ENCODE measurements at places on chromosomes 13 and 19. TPM values are rescaled to one million over a fixed set of nuclear protein-coding genes. Genes with fewer than 3 reads are reported as not detected.
A peak's percentile ranks its signal among the peaks of the same experiment; 100 is the strongest.

- no peak overlapping the region for H3K4me3 ChIP-seq
- ATAC-seq, result no peak
- peaks cover 7% of the 10 kb centered on the region for H3K36me3 ChIP-seq
- H3K4me1 ChIP-seq, result no peaks in the 10 kb centered on the region
Observed at GRCh38 chr13:100476963-100477362, 111.6 kb downstream of the GGACT start.

- no peaks in the 10 kb centered on the region for H3K36me3 ChIP-seq
- no peak for ATAC-seq
- no peak overlapping the region for H3K27ac ChIP-seq
- H3K4me1 ChIP-seq, result no peaks in the 10 kb centered on the region
- peaks cover 5% of the 10 kb centered on the region for H3K27me3 ChIP-seq
- H3K4me3 ChIP-seq, result no peak overlapping the region
Observed at GRCh38 chr19:35365303-35365702, 5.6 kb upstream of the GPR42 start.

GRCh38 chr13:32887617-32888016 is 128.6 kb upstream of the KL start:
- H3K27me3 ChIP-seq, result no peaks in the 10 kb centered on the region
- no peak overlapping the region for H3K27ac ChIP-seq
- H3K36me3 ChIP-seq, result no peaks in the 10 kb centered on the region

- H3K36me3 ChIP-seq, result no peaks in the 10 kb centered on the region
- ATAC-seq, result no peak
- no peak overlapping the region for H3K27ac ChIP-seq
- H3K4me1 ChIP-seq, result no peaks in the 10 kb centered on the region
Observed at GRCh38 chr19:53571339-53571738, 33.4 kb downstream of the ZNF331 start.

DNA sequence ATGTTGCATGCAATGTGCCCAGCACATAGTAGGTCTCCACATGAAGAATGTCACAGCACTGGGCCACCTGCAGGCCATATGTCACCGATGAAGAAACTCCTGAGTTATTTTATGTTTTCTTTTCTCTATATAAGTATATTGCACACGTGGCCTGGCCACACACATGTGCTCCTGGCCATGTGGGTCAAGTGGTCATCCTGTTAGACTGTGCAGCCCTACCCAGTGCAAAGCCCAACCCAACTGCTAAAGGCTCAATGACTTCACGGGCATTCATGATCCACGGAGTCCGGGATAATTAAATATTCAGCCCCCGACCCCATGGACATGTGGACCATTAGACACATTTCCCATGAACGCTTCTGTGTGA is 163.2 kb downstream of the TEX29 start:
- H3K4me1 ChIP-seq, result no peaks in the 10 kb centered on the region
- no peak overlapping the region for H3K4me3 ChIP-seq
- H3K36me3 ChIP-seq, result no peaks in the 10 kb centered on the region
- H3K27me3 ChIP-seq, result peaks cover 48% of the 10 kb centered on the region

- no peak overlapping the region for H3K4me3 ChIP-seq
- no peak overlapping the region for H3K27ac ChIP-seq
- H3K36me3 ChIP-seq, result no peaks in the 10 kb centered on the region
- H3K4me1 ChIP-seq, result no peaks in the 10 kb centered on the region
- no peak for ATAC-seq
- no peaks in the 10 kb centered on the region for H3K27me3 ChIP-seq
Observed at GRCh38 chr13:52118095-52118494, 10.8 kb downstream of the NEK5 start.

- no peaks in the 10 kb centered on the region for H3K27me3 ChIP-seq
- peak; percentile 63 for ATAC-seq
- peaks cover 25% of the 10 kb centered on the region for H3K36me3 ChIP-seq
Observed at GRCh38 chr19:58519087-58519354, 589 bp downstream of the ZBTB45 start.

DNA sequence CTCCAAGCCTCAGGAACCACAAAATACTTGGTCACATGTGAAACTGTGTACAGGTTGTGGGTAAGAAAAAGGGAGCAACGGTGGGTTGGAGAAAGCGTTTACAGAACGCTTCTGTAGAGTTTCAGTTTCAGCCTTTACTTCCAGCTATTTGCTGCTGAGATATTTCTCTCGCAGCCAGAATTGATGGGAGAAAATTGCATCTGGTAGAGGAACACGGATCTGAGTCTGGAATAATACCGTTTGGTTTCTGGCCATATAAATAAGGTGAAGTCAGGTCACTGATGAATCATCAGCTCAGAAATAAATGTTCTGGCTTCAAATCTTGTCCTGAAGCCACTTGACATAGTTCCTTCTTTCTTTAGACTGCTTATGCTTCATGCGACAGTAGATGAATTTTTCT is 20.3 kb upstream of the RFC3 start:
- peak; percentile 71 for ATAC-seq
- H3K4me3 ChIP-seq, result peak overlapping the region; percentile 41
- peaks cover 7% of the 10 kb centered on the region for H3K4me1 ChIP-seq
- no peaks in the 10 kb centered on the region for H3K36me3 ChIP-seq

- H3K4me1 ChIP-seq, result no peaks in the 10 kb centered on the region
- no peak overlapping the region for H3K4me3 ChIP-seq
- H3K36me3 ChIP-seq, result no peaks in the 10 kb centered on the region
- H3K27ac ChIP-seq, result no peak overlapping the region
- peaks cover 16% of the 10 kb centered on the region for H3K27me3 ChIP-seq
- ATAC-seq, result no peak
Observed at GRCh38 chr13:52797176-52797575, 51.3 kb downstream of the PCDH8 start.

DNA sequence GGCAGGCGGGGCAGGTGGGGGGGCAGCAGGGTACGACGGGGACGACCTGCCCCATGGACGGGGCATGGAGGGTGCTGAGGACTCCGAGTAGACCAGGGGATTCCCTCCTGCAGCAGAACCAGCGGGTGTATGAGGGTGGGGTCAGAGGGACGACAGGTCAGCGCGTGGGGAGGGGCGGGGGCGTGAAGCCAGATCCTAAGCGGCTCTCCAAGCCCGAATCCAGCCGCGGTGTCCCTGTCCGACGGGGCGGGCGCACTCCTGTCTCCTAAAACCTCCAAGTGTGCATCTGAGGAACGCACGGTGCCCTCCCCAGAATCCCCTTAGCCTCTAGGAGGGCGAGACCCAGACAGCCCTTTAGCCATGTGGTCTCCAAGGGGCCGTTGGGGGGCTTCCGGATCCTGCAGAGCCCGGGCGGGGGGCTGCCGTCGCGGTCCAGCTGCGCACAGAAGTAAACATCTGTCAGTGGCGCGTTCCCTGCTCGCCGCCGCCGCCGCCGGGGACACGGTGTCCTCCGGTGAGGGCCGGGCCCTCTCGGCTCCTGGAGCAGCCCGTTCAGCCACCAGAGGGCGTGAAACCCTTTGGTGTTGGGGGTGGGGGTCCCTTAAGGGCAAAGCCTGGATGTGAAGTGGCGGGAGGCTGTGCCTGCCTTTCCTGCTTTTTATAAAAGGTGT is 730 bp downstream of the NRTN start:
- peaks cover 40% of the 10 kb centered on the region for H3K27me3 ChIP-seq
- peak overlapping the region; percentile 76 for H3K4me3 ChIP-seq
- peaks cover 35% of the 10 kb centered on the region for H3K4me1 ChIP-seq
- peak; percentile 62 for ATAC-seq
- H3K27ac ChIP-seq, result peak overlapping the region; percentile 96

DNA sequence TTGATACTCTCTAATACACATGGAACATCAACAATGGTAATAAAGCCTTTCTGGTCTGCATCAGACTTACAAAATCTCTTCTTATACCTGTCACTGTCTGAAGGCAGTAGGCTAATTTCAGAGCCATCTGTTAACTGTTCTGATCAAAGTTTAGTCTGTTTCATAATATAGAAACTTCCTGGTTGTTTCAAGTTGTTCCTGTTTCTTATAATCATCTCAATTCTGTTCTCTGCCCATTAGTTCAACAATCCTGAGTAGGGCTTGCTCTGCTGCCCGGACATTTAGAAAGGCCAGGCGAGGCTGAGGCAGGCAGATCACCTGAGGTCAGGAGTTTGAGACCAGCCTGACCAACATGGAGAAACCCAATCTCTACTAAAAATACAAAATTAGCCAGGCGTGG is 5.4 kb upstream of the ZSCAN5A start:
- H3K4me3 ChIP-seq, result no peak overlapping the region
- H3K27ac ChIP-seq, result no peak overlapping the region
- H3K4me1 ChIP-seq, result no peaks in the 10 kb centered on the region
- no peak for ATAC-seq

DNA sequence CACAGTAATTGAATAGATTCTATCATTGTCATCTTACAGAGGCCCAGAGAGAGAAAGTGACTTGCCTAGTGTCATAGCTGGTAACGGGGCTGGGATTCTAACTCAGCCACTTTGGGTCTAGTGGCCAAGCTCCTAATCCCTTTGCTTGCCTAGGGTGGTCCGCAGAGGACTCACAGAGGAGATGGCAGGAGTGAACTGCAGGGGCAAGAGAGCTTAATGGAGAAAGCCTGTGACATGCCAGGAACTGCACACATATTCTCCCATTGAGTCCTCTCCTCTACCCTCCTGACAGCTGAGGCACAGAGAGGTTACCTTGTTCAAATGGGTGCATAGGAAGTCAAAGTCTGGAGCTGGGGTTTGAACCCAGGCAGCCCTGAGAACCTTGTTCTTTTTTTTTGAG is 2.7 kb downstream of the LSR start:
- no peak overlapping the region for H3K27ac ChIP-seq
- ATAC-seq, result no peak
- no peak overlapping the region for H3K4me3 ChIP-seq
- H3K4me1 ChIP-seq, result no peaks in the 10 kb centered on the region
- H3K36me3 ChIP-seq, result no peaks in the 10 kb centered on the region
- peaks cover 89% of the 10 kb centered on the region for H3K27me3 ChIP-seq

DNA sequence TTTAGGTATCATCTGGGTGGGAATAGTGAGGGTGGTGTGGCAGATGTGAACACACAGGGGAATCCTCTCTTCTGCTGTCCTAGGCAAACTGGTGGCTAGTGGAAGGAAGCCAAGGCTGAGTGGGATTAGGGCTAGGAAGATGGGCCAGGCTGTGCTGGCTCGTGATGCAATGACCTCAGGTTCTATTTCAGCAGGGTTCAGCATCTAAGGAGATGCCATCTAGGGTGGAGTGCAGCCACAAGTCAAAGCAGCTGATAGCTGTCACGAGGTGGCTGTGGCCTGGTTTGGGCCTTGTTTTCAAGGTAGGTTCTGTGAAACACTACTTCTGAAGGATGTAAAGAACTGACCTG is 21.6 kb downstream of the ARL11 start:
- H3K27me3 ChIP-seq, result no peaks in the 10 kb centered on the region
- no peak overlapping the region for H3K4me3 ChIP-seq
- H3K4me1 ChIP-seq, result no peaks in the 10 kb centered on the region
- H3K36me3 ChIP-seq, result no peaks in the 10 kb centered on the region

- ATAC-seq, result peak; percentile 19
- peaks cover 6% of the 10 kb centered on the region for H3K4me1 ChIP-seq
- H3K36me3 ChIP-seq, result peaks cover 18% of the 10 kb centered on the region
- H3K27me3 ChIP-seq, result no peaks in the 10 kb centered on the region
- no peak overlapping the region for H3K27ac ChIP-seq
- H3K4me3 ChIP-seq, result no peak overlapping the region
Observed at GRCh38 chr13:113273321-113273720, 23.7 kb upstream of the LAMP1 start.

DNA sequence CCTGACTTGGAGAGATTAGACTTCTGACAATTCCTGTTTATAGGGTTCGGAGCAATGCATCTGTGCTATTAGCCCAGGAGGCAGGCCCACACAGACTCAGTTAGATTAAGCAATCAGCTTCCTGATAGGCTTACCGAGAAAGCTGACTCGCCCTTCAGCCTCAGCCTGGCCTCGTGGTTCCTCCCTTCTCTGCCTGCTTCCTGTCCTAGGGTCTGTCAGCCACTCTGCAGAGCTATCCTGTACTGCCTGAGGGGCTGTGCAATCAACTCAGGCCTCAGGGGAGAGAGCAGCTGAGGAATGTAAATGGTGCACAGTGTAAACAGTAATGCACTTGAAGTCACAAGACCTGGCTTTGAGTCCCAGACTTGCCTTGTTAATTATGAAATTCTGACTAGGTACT is 30.7 kb downstream of the HTR2A start:
- H3K27ac ChIP-seq, result no peak overlapping the region
- H3K4me1 ChIP-seq, result no peaks in the 10 kb centered on the region
- H3K4me3 ChIP-seq, result no peak overlapping the region
- H3K27me3 ChIP-seq, result no peaks in the 10 kb centered on the region
- no peaks in the 10 kb centered on the region for H3K36me3 ChIP-seq

- peaks cover 6% of the 10 kb centered on the region for H3K36me3 ChIP-seq
- no peak overlapping the region for H3K27ac ChIP-seq
- no peak for ATAC-seq
- H3K4me3 ChIP-seq, result no peak overlapping the region
Observed at GRCh38 chr19:8462571-8462970, 17.8 kb downstream of the HNRNPM start.

- H3K27me3 ChIP-seq, result no peaks in the 10 kb centered on the region
- H3K36me3 ChIP-seq, result no peaks in the 10 kb centered on the region
- H3K4me3 ChIP-seq, result no peak overlapping the region
- H3K4me1 ChIP-seq, result no peaks in the 10 kb centered on the region
- ATAC-seq, result no peak
Observed at GRCh38 chr19:644363-644762, 4.7 kb downstream of the FGF22 start.

Gene KLK3
- not detected for total RNA-seq

Gene RPS19
- total RNA-seq, result 726 TPM

Gene PLK5
- total RNA-seq, result not detected

Gene MBD3L2
- not detected for total RNA-seq

Gene RNF225
- total RNA-seq, result not detected

Gene TMEM238
- total RNA-seq, result not detected

Gene HOOK2
- 13.6 TPM for total RNA-seq

Gene DACT3
- 52.8 TPM for total RNA-seq
